ENCODE measurements at places on chromosomes 3 and 15. TPM values are rescaled to one million over a fixed set of nuclear protein-coding genes. Genes with fewer than 3 reads are reported as not detected.

The SCG3 gene
- total RNA-seq = not detected

The SNRK gene
- total RNA-seq = 26.2 TPM

The MUC20 gene
- 28.9 TPM for total RNA-seq

The PCSK6 gene
- 165 TPM for total RNA-seq

The STARD5 gene
- total RNA-seq = 21.0 TPM

The BCHE gene
- 38.0 TPM for total RNA-seq

The XRN1 gene
- total RNA-seq = 30.7 TPM

The MYO5C gene
- total RNA-seq = 8.2 TPM

The PLAAT1 gene
- not detected for total RNA-seq

The NDN gene
- total RNA-seq = 1.6 TPM

The SEMA3G gene
- total RNA-seq = 0.72 TPM

The TERC gene
- total RNA-seq = 119 TPM

The NMD3 gene
- total RNA-seq = 33.3 TPM

The CSPG4 gene
- total RNA-seq = 0.29 TPM

The UBA7 gene
- 39.1 TPM for total RNA-seq

The GOLGA6L7 gene
- not detected for total RNA-seq

The ANKRD63 gene
- total RNA-seq = not detected

The LYZL4 gene
- total RNA-seq = not detected

The RGMA gene
- 0.20 TPM for total RNA-seq

The TNK2 gene
- 43.3 TPM for total RNA-seq

The FEZF2 gene
- total RNA-seq = not detected

The GOLGA6L4 gene
- total RNA-seq = 2.0 TPM

The TRPM7 gene
- total RNA-seq = 22.5 TPM

The AHSG gene
- 1,091 TPM for total RNA-seq

The BCL2A1 gene
- 1.00 TPM for total RNA-seq

The FBXO22 gene
- total RNA-seq = 17.3 TPM

The TM6SF1 gene
- 1.8 TPM for total RNA-seq

The C15orf61 gene
- 3.0 TPM for total RNA-seq

The CD80 gene
- total RNA-seq = 0.31 TPM

The SUSD5 gene
- total RNA-seq = 0.05 TPM

The ATP6V1A gene
- total RNA-seq = 44.0 TPM

The AMOTL2 gene
- total RNA-seq = 25.8 TPM

The EXD1 gene
- total RNA-seq = not detected

The OCA2 gene
- 0.07 TPM for total RNA-seq

The SLC28A1 gene
- 57.6 TPM for total RNA-seq

The FAM227B gene
- 2.0 TPM for total RNA-seq

The AADACL2 gene
- not detected for total RNA-seq

The TM4SF1 gene
- total RNA-seq = 60.4 TPM

The MESP2 gene
- total RNA-seq = not detected

The NR2E3 gene
- total RNA-seq = not detected

The SPINK8 gene
- total RNA-seq = not detected

The PRRT3 gene
- total RNA-seq = 0.92 TPM

The CKMT1B gene
- total RNA-seq = not detected

The GOLGA8S gene
- 0.22 TPM for total RNA-seq

The TPRA1 gene
- total RNA-seq = 23.7 TPM

The EPHB1 gene
- 3.1 TPM for total RNA-seq

The TLR9 gene
- total RNA-seq = not detected

The MME gene
- total RNA-seq = 41.6 TPM

The CD86 gene
- total RNA-seq = 3.4 TPM

All from right lobe of liver (tissue), 6 donors.